A549 treated with RU486 at 1 μM for 4 hours (cell line): ENCODE measurements at places on chromosomes 5 and 9. TPM values are rescaled to one million over a fixed set of nuclear protein-coding genes. Genes with fewer than 3 reads are reported as not detected.

Gene IFNA21
- not detected in 5 replicates for total RNA-seq

Gene NEUROG1
- total RNA-seq = not detected in 5 replicates

Gene SPOCK1
- 13.0 to 21.8 TPM (median 16.0 TPM) in 5 replicates for total RNA-seq

Gene KIAA1191
- 68.3 to 83.6 TPM (median 70.4 TPM) in 5 replicates for total RNA-seq

Gene ERP44
- total RNA-seq = 11.3 to 16.0 TPM (median 14.4 TPM) in 5 replicates

Gene CARTPT
- total RNA-seq = not detected in 5 replicates

Gene C9orf50
- total RNA-seq = 0.14 TPM in 1 of 5 replicates, not detected in the others

Gene SLC27A4
- 32.1 to 49.1 TPM (median 43.3 TPM) in 5 replicates for total RNA-seq

Gene QRFP
- total RNA-seq = not detected in 5 replicates

Gene CATSPER3
- 0.19 to 0.67 TPM (median 0.46 TPM) in 5 replicates for total RNA-seq

Gene ADAMTS16
- total RNA-seq = 1.1 to 1.5 TPM (median 1.5 TPM) in 5 replicates

Gene C9
- total RNA-seq = not detected in 5 replicates

Gene DNAJB5
- 3.6 to 5.4 TPM (median 4.9 TPM) in 5 replicates for total RNA-seq

Gene DBH
- total RNA-seq = not detected in 5 replicates

Gene ZNF618
- 6.7 to 11.2 TPM (median 9.6 TPM) in 5 replicates for total RNA-seq

Gene FOXD4L6
- 0.11 TPM in 1 of 5 replicates, not detected in the others for total RNA-seq

Gene PCDHA10
- total RNA-seq = 0.01 to 0.05 TPM in 2 of 5 replicates, not detected in the others

Gene INSL6
- total RNA-seq = not detected in 5 replicates

Gene CTXN3
- not detected in 5 replicates for total RNA-seq

Gene SSNA1
- total RNA-seq = 103 to 153 TPM (median 139 TPM) in 5 replicates

Gene PCDHGB2
- total RNA-seq = 0.08 TPM in 2 of 5 replicates, not detected in the others

Gene C5orf58
- not detected in 5 replicates for total RNA-seq

Gene C9orf153
- 0.23 to 0.43 TPM in 2 of 5 replicates, not detected in the others for total RNA-seq
